ENCODE measurements at places on chromosomes 7 and 10.
A peak's percentile ranks its signal among the peaks of the same experiment; 100 is the strongest.

DNA sequence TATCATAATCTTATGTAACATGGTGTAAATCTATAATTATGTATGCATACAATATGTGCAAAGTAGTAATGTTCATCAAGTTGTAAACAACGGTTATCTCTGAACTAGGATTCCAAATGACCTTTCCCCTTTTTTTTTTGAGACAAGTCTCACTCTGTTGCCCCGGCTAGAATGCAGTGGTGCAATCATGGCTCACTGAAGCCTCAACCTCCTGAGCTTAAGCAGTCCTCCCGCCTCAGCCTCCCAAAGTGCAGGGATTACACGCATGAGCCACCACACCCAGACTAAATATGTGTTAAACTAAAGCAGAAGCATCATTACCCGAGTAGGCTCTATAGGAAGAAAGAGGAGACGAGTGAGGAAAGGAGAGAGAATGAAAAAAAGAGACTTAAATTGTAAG lies 7.8 kb upstream of the KMT2C start:
- DNase-seq = no peak

- no peak for DNase-seq
Observed at GRCh38 chr7:120856621-120857352, 1.2 kb downstream of the TSPAN12 start.

- DNase-seq = no peak
Observed at GRCh38 chr10:95832216-95833041, 75.3 kb upstream of the CC2D2B start.

- DNase-seq = peak; percentile 36
Observed at GRCh38 chr10:3043512-3044368, 23.6 kb upstream of the PFKP start.

GRCh38 chr7:18386607-18387006 lies 108.9 kb upstream of the HDAC9 start:
- DNase-seq = no peak

GRCh38 chr7:16619979-16620408 lies 25.6 kb downstream of the ANKMY2 start:
- DNase-seq = peak; percentile 10

DNA sequence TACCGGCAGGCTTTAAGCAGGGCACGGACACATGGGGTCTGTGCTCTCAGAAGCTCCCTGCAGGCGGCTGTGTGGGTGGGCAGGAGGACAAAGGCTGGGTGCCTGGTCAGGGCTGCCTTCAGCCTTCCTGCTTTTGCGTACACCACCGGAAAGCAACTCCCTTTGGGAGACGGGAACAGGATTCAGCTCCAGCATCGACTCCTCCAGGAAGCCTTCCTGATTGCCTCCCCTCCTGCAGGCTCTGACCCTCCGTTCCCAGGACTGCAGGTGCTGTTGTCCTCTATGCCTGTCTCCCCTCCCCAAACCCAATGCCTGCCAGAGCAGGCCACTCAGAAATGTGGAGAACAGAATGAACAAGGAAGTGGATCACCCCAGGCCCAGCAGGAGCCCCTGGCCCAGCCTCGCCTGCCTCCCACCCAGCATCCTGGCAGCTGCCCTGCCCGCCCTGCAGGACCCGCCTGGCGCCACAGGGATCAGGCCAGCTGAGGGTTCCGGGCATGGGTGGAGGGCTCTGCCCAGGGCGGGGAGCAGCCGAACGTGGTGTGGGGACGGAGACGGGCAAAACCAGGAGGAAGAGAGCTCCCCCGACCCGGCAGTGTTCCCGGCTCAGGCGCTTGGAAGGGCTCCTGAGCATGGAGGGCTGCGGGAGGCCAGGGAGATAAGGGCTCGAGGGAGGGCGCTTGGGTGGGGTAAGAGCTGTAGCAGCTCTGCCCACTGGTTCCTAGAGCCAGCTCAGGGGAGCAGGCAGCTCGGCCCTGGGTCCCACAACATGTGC lies 6.2 kb upstream of the ELN start:
- DNase-seq = no peak

DNA sequence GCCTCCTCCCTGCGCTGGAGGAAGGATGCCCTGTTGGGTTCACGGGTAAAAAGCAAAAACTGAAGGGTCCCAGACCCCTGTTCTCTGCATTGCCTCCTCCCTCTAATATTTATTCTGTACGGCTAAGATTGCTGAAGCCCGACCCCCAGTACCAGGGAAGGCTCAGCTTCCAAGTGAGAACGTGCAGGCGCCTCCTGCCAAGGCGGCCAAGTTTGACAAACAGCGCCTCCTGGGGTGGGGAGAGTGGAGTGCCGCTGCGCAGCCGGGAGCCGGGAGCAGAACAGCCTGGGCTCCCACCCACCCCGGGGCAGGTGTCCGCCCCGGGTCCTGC lies 4.7 kb upstream of the EBF3 start:
- peak; percentile 39 for DNase-seq

GRCh38 chr10:103147645-103148044 lies 45.4 kb downstream of the NT5C2 start:
- DNase-seq = no peak

DNA sequence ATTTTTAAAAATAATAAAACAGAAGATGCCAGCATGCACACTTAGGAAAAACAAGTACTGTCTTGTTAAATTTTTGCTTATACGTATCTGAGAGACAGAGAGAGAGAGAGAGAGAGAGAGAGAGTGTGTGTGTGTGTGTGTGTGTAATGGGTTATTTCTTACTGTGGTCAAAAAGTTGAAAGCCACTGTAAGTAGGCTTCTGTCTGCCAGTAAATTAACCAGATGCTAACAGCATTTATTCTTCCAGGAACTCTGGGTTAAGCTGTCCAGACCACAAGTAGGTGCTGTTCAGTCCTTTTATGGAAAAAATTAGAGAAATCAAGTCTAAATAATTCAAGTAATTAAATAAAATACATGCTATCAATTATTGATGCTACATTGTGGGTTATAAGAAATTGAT lies 39.7 kb downstream of the RNF32 start:
- DNase-seq = no peak

DNA sequence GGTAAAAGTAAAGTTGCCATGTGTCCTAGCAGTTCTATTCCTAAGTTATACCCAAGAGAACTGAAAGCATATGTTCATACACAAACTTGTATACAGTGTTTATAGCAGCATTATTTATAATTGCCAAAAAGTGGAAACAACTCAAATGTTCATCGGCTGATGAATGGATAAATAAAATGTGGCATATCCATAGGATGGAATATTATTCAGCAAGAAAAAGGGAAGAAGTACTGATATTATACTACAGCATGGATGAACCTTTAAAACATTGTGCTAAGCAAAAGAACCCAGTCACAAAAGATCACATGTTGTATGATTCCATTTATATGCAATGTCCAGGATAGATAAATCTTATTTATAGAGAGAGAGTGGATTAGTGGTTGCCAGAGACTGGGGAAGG lies 68.9 kb downstream of the NRF1 start:
- DNase-seq = no peak

- no peak for DNase-seq
Observed at GRCh38 chr7:105618016-105618296, 36.7 kb upstream of the EFCAB10 start.

DNA sequence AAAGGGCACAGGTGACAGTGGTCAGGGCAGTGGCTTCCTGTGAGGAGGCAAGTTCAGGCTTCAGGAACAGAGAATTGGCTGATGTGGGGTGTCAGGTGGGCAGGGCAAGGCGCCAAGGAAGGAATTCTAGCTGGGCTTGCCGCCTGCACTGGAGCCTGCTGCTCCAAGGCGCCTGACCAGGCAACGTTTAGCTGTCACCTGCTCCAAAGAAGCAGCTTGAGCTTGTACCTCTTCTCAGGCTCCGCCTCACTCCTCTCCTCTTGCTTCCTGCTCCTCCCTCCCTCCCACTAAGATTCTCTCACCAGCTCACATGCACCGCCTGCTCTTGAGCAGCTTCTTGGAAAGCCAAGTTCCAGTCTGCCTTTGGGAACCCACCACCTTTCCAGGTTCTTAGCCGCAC lies 187.4 kb upstream of the GRB10 start:
- no peak for DNase-seq

DNA sequence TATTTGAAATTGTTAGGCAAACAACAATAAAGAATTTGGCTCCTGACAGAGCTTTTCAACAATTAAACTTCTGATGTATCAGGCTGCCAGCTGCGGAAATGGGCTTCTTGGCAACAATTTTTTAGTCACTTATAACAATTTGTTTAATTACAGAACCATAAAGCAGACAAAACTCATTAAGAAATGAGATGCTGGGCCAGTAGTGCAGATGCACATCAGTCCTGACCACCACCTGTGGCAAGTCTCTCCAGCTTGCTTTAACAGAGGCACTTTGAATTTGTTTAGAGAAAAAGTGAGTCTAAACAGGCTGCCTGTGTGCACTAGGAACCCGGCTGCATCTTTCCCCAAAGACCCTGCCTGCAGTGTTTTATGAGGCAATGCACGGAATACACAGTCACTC lies 1124.4 kb downstream of the NXPH1 start:
- no peak for DNase-seq

DNA sequence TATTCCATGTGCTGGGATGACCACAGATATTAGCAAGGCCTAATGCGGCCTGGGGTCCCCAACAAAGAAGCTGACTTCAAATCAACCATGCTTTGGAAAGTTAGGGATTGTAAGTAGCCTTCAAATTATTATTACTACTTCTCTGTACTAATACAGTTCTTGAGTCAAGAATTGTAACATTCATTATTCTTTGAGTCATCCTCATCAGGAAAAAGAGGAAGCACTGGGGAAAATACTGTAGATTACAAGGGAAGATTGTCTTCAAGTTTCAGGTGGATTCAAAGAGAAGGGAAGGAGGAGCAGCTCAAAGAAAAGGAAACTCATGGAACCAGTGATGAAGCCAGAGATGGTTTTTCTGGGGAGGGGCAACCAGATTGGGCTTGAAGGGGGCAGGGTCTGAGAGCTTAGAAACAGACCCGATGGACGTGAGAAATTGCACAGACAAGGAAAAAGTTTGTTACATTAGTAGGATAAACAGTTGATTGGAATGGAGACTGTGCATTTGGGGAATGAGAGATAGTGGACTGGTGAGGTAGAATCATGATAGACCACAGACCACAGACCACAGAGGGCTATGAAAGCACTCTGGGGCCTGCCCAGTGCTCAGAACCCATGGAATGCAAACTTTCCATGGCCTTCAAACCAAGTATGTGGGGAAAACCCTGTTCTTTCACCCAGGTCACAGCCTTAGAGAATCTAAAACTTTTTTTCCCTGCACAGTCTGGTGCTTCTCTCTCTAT lies 209.9 kb downstream of the ZNF365 start:
- no peak for DNase-seq

- DNase-seq = no peak
Observed at GRCh38 chr7:118053353-118053752, 130.6 kb upstream of the LSM8 start.

DNA sequence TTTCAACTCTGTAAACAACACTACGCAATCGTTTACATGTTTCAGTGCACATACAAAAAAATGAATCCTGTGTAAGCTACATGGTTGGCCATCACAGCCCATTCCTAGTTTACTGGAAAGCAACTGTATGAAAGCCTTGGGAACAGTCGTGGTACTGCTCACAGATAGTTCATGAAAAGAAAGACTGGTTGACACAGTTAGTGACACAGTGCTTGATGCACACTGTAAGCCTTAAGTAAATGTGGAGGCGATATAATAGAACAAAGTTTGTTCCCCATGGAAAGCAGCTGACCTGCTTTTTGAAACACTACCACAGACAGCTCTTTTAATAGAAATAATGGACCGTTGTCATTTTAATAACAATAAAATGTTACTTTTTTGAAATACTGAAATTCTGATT lies 5.1 kb downstream of the CACNA2D1 start:
- no peak for DNase-seq

GRCh38 chr7:29122759-29123158 lies 23.6 kb downstream of the CPVL start:
- no peak for DNase-seq

DNA sequence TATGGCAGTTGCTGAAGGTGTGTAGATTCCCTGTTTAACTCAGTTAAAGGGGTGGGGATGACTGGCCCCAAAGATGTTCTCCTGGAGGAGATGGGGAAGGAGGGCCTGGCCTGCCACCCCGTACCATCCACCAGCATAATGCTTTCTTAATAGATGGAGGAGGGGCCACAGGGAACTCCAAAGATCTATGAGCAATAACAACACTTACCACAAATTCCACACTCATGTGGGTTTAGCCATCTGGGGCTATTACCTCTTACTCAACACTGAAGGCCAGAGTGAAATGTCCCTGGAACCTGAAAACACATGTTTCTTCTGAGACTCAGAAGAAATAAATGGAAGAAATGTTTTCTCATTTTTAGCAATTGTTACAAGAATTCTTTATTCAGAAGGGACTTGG lies 259.0 kb downstream of the CXCL12 start:
- no peak for DNase-seq

DNA sequence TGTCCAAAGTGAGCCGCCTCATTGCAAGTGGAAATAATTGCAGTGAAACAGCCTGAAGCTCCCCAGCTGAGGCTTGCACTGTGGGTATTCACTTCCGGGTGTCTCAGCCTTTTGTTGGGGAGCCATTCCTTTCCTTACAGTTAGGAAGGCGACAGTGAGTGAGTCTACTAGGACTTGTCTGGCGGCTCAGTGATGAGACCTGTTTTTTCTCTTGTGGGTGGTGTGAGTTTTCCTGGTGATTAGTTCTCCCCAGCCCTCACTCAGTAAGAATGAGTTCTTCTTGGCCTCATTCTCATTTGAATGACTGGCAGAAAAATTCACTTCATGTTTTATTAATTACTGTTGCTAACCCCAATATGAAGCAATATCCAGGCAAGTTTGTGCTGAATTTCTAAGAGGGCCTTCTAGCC lies 2.6 kb downstream of the PGAM1 start:
- no peak for DNase-seq

DNA sequence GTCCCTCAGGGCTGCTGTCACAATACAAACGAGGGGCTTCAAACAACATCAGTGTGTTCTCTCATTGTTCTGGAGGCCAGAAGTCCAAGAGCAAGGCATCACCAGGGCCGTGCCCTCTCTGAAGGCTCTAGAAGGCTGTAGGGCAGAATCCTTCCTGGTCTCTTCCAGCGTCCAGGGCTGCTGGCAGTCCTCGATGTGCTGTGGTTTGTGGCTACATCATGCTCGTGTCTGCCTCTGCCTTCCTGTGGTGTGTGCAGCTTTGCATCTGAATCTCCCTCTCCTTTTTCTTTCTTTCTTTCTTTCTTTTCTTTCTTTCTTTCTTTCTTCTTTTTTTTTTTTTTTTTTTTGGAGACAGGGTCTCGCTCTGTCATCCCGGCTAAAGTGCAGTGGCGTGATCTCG lies 103.5 kb downstream of the INSYN2A start:
- no peak for DNase-seq

GRCh38 chr7:1040790-1041189 lies 3.6 kb upstream of the GPR146 start:
- no peak for DNase-seq

- no peak for DNase-seq
Observed at GRCh38 chr10:27792216-27792615, 46.6 kb upstream of the MKX start.

DNA sequence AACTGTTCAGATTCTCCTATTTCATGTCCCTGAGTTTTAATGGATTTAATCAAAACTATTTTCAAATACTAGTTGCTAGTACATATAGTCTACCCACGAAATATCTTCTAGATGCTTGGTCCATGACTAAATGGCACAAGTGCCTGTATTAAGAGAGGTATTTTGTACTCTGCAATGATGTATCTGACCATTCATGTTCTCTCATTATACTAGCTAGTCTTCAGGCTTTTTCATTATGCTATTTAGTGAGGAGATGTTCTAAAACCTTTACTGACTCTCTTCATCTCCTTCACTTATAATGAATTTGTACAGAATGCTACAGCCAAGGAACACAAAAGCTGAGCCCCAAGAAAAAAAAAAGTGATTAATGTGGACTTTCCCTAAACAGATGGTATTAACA lies 222.5 kb downstream of the AHR start:
- no peak for DNase-seq
